ENCODE measurements at places on chromosomes 16 and 17.

GRCh38 chr16:28279006-28279405 is 13.3 kb upstream of the SBK1 start:
- DNase-seq = no peak

GRCh38 chr17:29180788-29181160 is 576 bp upstream of the MYO18A start:
- no peak for DNase-seq

DNA sequence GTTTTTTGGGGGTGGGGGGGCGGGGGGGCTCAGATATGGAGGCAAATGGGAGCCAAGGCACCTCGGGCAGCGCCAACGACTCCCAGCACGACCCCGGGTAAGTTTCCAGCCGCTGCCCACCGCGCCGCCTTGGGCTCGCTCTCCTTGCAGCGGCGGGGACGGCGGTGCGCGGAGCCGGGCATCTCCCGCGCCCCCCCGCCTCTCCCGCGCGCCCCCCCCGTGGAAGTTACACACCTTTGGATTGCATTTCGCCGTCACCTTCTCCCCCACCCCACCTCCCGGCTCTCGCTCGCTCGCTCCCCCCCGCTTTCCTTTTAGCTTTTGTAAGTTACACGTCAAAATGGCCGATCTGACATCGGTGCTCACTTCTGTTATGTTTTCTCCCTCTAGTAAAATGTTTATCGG is 387 bp downstream of the MSI2 start:
- peak; percentile 26 for DNase-seq

DNA sequence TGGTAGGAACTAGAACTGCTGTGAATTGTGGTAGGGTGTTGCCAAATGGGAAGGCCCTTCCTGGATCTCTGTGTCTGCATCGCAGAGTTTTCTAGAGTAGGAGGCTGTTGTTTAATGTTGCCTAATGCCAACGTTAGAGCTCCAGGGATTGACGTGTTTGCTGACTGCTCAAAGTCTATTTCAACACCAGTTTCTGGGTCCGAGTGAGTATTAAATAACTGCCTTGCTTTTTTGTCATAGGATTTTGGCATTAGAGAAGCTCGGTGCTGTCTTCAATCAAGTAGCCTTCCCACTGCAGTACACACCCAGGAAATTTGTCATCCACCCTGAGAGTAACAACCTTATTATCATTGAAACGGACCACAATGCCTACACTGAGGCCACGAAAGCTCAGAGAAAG is 40.0 kb downstream of the SF3B3 start:
- no peak for DNase-seq

GRCh38 chr17:81285894-81286293 is 9.2 kb downstream of the SLC38A10 start:
- DNase-seq = no peak

DNA sequence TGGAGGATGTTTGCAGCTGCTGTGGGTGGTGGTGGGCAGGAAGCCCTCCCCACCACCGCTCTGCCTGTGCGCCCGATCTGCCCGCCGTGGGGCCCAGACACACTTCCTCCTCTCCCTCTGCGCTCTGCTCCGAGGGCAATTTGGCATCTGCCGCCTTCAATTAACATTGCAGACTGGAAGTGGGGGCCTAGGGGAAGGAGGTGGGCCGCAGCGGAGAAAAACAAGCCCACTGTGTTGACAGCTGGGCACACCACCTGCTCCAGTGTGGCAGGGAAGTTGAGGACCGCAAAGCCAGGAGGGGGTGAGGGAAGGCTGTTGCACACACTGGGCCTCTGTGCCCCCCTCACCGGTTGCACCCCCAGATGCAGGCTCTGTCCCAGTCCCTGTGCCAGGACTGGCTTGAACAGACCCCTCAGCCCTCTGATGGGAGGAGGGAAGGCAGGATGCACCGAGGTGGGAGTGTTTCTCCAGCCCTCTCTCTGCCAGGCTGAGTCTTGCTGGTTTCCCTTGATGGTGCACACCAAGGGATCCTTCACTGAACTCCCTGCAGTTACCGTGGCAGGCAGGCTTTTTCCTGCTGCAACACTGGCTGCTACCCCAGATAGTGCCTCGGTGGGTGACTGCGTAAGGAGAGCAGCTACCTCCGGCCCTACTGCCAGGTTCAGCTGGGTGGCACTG is 72.8 kb upstream of the MED9 start:
- no peak for DNase-seq

- DNase-seq = no peak
Measured at GRCh38 chr16:86245895-86246294, 264.4 kb upstream of the FOXF1 start.

All from activated CD4-positive, alpha-beta T cell treated with anti-CD3 and anti-CD28 coated beads, Interleukin-2, amount 50 U/mL, for 16 hours (primary cell).